ENCODE measurements at places on chromosomes 7 and 10.

GRCh38 chr7:116571037-116571436 lies 46.2 kb downstream of the CAV1 start:
- no peak for DNase-seq

DNA sequence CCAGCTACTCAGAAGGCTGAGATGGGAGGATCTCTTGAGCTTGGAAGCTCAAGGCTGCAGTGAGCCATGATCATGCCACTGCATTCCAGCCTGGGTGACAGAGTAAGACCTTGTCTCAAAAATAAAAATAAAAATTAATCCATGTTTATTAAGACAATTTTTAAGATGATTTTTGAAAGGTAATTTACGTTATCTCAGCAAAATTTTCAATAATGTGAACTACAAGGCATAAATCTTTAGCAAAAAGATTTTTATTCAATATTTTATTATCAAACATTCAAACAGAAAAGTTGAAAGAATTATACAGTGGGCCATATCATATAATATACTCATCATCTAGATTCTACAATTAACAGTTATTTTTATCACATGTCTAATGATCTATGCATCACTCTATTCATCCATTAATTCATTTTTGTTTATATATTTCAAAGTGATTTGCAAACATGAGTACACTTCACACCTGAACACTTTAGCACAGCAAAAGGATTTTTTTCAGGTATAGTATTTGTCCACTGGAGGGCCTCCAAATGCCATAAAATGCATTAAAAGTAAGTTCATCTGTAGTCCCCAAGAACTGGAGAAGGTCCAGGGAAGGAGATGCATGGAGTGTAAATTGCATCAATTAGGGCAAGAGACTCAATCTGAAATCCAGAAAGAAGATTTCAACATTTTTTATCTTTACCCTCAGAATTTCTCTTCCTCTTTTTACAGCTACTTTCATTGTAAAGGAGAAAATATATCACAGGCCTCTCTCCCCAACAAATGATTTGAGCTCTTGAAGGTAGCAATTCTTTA lies 38.6 kb upstream of the RSBN1L start:
- no peak for DNase-seq

DNA sequence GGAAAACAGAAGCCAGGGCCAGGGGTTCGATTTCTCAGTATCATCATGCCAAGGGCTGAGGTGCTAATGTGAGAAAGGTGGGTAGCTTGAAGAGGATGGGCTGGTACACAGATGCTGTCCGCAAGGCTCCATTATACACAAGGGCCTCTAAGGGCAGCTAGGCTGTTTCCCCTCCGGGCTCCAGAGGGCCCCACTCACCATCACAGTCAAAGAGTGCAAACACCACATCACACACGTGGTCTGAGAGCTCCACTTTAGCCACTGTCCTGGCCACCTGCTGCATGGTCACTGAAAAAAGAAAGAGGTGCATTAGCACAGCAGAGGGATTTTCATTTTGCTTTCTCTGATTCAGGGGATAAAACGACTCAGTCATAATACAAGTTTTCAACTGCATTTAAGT lies 20.9 kb upstream of the DNAJB12 start:
- DNase-seq = no peak

DNA sequence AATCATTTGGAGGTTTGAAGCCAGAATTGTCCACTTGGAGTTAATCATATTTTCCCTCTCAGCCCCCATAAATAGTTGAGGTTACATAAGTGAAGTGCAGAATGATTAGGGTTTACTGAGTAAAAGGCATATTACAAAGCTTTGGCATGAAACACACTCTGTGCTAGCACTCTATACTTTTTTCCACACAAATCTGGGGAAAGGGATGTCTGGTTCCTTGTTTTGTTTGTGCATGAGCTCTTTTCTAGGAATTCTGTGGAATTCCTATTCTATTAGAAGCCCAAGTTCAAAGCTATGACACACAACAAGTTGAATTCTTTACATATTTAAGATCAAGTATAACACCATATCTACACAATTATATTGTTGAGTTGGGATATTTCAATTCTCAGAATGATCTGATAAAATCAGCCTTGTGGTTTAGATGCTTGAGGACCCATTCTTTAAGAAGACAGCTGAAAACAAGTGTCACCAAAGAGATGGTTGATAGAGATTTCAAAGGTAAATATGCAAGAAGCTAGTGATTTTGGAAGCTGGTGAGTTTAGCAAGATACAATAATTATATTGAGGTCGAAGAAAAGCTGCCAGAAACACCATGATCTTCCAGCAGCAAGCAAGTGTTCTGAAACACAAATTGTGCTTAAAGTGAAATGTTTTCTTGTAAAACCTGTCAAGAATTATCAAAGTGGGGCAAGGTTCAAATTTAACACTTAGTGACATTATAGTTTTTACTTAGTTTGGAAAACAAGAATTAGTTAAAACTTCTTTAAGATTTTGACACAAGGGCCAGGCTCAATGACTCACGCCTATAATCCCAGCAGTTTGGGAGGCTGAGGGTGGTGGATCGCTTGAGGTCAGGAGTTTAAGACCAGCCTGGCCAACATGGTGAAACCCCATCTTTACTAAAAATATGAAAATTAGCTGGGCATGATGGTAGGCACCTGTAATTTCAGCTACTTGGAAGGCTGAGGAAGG lies 122.6 kb downstream of the INHBA start:
- DNase-seq = no peak

Measured in activated CD4-positive, CD25-positive, alpha-beta regulatory T cell (primary cell).